ENCODE measurements at places on chromosomes 16 and 17.
A peak's percentile ranks its signal among the peaks of the same experiment; 100 is the strongest.

DNA sequence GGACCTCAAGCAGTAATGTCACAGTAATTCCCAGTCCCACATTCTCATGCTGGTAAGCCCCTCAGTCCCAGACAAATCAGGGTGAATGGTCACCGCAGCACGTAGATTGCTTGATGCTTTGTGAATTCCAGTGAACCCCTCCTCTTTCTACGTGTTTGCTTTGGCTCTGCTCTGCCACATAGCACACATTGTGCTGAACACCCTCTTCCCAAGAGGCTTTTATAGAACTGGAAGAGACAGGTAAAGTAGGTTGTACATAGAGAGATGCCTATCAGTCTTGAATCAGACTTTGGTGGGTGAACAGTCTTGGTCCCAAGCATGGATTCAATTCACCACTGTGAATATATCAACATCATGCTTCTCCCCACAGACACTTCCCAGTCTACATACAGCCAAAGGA lies 579 bp upstream of the KRTAP9-6 start:
- DNase-seq = no peak

GRCh38 chr16:19389246-19389645 lies 28.4 kb upstream of the TMC5 start:
- DNase-seq = no peak

- no peak for DNase-seq
These were observed 26.5 kb downstream of the GJD3 start for GRCh38 chr17:40338058-40338457.

DNA sequence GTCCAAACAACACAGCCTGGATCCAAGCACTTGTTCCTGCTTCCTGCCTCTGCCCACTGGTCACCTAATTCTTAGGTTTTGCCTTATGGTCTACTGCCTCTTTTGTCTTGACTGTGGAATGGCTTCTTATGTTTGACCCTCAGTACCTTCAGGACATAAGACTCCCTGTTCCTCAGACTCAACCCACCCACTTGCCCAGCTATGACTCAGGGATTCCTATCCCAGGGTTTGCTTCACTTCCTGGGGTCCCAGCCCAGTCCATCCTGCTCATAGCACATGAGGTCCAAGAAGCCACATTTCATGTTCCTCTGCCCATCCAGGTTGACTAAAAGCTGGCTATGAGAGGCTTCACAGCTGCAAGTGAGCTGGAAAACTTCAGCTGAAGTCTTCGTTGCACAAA lies 320.9 kb upstream of the CDH5 start:
- no peak for DNase-seq

DNA sequence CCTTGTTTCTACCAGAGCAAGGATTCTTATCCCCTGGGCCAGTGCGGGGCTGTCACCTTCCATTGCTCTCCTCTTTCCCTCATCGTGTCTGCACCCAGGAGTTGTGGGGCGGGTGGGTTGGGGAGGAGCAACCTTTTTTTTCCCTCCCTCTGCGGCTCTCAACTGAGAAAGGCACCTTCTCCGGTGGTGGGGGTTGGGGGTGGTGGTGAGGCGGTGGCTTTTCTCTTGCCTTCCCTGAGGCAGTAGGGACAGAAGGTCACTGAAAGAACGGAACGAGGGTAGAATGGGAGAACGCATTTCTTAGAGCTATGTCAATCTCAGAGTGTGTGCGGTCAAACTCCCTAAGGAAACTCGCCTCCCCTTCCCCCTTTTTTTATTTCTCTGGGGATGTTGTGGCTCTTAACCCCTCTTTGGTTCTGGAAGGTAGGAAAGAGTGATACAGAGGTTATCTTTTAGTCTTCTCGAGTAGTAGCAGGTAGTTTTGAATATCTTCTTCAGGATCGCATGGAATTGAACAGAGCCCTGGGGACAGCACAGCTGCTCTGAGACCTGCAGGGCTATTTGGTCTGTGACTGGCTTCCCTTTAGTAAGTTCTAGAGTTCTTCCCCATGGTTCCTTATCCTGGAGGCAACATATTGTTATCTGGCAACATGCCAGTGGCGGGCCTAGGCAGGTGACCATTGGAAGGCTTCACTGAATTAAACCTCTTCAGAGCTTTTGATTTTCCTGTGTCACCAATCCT lies 994 bp downstream of the CLTC start:
- peak; percentile 10 for DNase-seq

DNA sequence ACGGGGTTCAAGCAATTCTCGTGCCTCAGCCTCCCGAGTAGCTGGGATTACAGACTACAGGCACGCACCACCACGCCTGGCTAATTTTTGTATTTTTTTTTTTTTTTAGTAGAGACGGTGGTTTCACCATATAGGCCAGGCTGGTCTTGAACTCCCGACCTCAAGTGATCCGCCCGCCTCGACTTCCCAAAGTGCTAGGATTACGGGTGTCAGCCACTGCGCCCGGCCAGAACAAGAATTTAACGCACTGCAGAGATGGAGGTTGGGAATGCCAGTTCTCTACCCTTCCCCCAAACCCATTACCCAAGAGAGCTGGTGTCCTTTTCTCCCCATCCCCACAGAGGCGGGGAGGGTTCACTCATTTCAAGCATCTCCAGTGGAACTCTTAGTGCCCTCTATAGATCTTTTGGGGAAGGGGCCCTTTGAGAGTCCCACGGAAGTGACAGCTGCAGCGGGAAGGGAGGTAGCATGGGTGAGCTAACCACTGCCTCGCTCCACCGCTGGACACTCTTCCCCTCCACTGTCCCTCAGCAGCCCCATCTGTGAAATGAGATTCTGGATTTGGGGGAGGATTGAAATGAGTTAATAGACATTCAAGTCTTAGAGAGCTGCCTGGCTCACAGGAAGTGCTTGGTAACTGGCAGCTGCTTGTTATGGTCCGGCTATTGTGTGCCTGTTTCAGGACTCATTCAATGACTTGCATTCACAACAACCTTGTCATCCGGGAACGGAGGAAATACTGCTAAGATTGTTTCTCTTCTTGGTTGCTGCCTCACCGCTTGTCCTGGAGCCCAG lies 3.5 kb upstream of the UBALD2 start:
- peak; percentile 78 for DNase-seq

GRCh38 chr17:56976941-56977608 lies 856 bp upstream of the SCPEP1 start:
- DNase-seq = no peak

GRCh38 chr17:71850812-71851211 lies 270.0 kb upstream of the SOX9 start:
- DNase-seq = no peak

DNA sequence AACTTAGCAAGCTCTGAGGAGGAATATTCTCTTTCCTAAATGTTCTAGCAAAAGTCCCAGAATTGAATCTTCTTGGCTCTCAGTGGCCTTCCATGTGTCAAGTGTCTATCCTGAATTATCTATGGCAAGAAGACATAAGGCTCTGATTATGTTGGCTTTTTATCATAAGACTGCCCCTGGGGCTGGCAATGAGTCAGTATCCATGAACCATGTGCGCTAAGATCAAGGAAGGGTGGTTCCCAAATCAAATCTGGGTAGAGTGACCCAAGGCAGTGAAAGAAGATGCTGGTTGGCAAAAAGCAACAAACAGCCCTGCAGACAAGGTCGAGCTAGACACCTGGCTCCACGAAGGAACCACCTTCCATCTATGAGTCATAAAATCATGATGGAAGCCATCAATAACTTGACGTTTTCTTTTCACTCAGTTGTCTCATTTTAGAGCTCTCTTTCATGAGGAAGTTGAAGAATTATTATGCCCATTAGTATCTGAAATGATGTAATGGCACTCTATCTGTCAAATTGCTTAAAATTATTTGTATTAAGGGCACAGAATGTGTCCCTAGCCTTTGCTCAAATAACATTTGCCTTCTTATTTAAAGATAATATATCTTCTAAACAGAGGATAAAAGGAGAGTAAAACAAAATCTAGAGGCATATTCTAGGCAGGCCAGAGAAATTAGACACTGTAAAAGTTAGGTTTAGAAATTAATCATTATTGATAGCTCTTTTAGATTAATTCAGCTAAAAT lies 657.7 kb upstream of the GOT2 start:
- no peak for DNase-seq

GRCh38 chr16:88448461-88449266 lies 4.4 kb upstream of the ZFPM1 start:
- DNase-seq = peak; percentile 12

GRCh38 chr16:21218153-21218552 lies 6.8 kb upstream of the ZP2 start:
- DNase-seq = no peak

- no peak for DNase-seq
These were observed 8.6 kb upstream of the NFATC3 start for GRCh38 chr16:68076560-68076959.

GRCh38 chr17:40646791-40647623 lies 611 bp downstream of the SMARCE1 start:
- peak; percentile 77 for DNase-seq

GRCh38 chr16:30698139-30698815 lies 694 bp upstream of the SRCAP start:
- DNase-seq = peak; percentile 99

DNA sequence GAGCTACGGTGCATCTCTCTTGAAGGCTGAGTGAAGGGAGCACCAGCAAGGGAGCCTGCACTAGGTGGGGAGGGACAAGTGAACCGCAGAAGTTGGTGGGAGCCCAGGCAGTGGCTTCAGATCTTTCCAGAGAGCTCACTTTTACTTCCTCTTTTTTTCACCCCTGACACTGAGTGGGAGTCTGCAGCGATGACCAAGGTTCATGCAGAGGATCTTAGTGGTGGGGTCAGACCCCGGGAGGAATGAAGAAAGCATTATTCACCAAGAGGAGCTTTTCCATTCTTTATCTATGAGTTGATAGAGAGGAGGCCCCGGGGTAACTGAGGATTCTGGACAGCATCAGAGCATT lies 3.0 kb upstream of the CCL2 start:
- no peak for DNase-seq

DNA sequence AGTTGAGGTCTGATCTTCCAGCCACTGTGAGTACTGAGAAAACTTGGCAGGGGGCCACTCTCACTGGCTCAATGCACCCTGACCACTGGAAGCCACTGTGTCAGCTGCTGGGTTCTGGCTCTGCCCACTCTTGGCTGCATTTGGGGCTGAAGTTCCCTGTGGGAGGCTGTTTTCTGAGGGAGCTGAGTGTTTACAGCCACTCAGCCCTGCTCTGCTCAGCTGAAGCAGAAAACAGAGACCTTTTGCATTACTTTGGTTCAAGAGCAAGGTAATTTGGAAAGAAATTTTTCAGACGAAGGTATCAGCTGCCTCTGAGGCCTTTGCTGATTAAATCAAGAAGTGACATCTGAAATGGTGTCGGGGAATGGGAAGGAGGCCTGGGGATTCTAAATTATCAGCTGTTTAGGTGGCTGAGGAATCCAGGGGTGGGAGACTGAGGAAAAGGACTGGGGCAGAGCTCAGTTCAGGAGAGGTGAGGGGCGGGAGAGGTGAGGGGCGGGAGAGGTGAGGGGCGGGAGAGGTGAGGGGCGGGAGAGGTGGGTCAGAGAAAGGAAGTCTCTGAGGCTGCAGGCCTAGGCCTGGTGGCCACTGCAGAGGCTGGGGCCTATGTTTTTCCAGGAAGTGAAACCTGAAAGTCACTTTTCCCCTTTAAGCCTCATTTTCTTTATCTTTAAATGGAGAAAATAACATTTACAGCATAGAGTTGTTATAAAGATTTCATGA lies at the start of gene ACSM5:
ACSM5 (plus strand) TSS at position 137 of the 723 bp plus-strand sequence. CDS start 1,951 bp downstream, outside the sequence.
- no peak for DNase-seq

- peak; percentile 56 for DNase-seq
These were observed at the start of gene VAT1 for GRCh38 chr17:43021741-43022512. VAT1 (minus strand) TSS chr17:43022385; CDS start chr17:43022322, 63 bp downstream.

- no peak for DNase-seq
These were observed 25.9 kb upstream of the LYRM9 start for GRCh38 chr17:27919079-27919478.

- DNase-seq = no peak
These were observed 76.0 kb downstream of the MARCHF10 start for GRCh38 chr17:62732125-62732524.

DNA sequence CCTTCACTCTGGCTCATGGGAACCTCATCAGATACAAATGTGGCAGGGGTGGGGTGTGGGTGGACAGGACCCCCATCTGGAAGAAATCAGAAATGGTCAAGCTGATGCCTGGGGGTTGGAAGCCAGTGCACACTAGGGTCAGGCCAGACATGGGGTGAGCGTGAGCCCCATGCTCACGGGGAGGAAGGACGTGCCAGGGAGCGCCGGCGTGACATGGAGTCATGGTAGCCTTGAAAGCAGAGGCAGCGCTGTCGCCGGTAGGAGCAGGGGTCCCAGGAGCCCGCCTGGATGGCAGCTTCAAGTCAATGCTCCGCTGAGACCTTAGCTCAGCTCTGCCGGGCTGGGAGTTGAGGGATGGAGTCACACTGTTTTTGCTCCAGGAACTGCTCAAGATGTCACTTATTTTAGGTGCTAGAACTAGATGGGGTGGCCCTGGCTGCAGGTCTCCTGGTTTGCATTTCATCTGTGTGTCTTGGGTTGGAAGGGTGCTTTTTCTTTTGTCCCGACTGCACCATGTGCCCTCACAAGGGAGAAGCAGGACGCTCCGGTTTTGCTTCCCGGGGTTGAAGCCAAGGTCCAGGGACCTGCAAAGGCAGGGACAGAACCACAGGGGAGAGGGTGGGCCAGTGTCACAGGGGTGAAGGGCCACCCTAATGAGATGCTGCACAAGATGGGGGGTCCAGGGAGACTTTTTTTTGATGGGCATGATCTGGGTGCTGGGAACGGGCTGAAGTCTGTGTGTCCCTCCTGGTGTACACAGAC lies 51.4 kb downstream of the USP22 start:
- no peak for DNase-seq

DNA sequence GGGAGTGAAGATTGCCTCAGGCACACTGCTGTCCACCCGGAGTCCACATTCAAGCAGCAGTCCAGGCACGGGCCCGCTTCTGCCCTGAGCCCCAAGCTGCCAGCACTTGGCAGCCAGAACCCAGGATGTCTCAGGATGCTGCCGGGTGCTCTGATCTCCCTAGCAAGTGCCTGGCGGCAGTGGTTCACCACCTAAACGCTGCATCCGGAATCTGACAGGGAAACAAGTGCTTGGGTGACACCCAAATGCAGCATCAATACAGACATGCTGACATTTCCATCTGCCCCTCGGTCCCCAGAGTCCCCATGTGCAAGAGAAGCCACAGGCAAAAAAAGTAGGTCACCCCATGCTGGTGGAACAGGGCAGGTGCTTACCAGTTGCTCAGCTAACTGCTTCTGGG lies 197.1 kb upstream of the RPL38 start:
- DNase-seq = no peak

DNA sequence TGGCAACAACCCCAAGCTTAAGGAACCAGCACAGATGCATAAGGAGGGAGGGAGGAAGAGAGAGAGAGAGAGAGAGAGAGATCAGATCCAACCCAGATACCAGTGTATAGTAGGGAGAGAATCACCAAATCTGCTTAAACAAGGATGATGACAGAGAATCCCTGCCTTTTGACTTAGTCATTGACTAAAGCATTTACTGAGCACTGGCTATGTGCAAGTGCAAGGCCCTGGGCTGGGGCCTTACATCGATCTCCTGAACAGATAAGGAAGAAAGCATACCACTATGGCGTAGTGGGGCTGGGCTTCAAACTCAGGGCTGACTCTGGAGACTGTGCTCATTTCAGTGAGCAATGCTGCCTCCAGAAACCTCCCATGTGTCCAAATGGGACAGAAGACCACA lies 15.8 kb downstream of the TSNAXIP1 start:
- DNase-seq = no peak

- no peak for DNase-seq
These were observed 102.4 kb downstream of the SNX11 start for GRCh38 chr17:48209973-48210372.

- DNase-seq = no peak
These were observed 17.1 kb downstream of the C1QTNF1 start for GRCh38 chr17:79041041-79041570.

- no peak for DNase-seq
These were observed 1.7 kb upstream of the BRCA1 start for GRCh38 chr17:43126911-43127290.

- DNase-seq = peak; percentile 95
These were observed 665 bp upstream of the ALDH3A2 start for GRCh38 chr17:19647697-19648474.

GRCh38 chr17:58322581-58323185 lies 5.9 kb downstream of the TSPOAP1 start:
- no peak for DNase-seq
